Omental fat pad (tissue), 4 donors: ENCODE measurements at places on chromosomes 2 and 18. TPM values are rescaled to one million over a fixed set of nuclear protein-coding genes. Genes with fewer than 3 reads are reported as not detected.

The FAM237A gene
- total RNA-seq: not detected

The MYO7B gene
- 1.3 TPM for total RNA-seq

The VRK2 gene
- 16.1 TPM for total RNA-seq

The CFC1 gene
- 0.50 TPM for total RNA-seq

The TPGS2 gene
- total RNA-seq: 66.6 TPM

The CEBPZOS gene
- 14.1 TPM for total RNA-seq

The ID2 gene
- 321 TPM for total RNA-seq

The KHK gene
- 1.6 TPM for total RNA-seq

The HOXD3 gene
- total RNA-seq: 15.8 TPM

The L3MBTL4 gene
- total RNA-seq: 14.8 TPM

The MYL1 gene
- not detected for total RNA-seq

The AQP12B gene
- total RNA-seq: not detected

The MEIS1 gene
- total RNA-seq: 51.5 TPM

The NETO1 gene
- 0.48 TPM for total RNA-seq

The POTEC gene
- not detected for total RNA-seq

The VWA3B gene
- 0.32 TPM for total RNA-seq

The SERPINB4 gene
- not detected for total RNA-seq

The LBH gene
- total RNA-seq: 20.6 TPM

The RRM2 gene
- total RNA-seq: 1.9 TPM

The ICOS gene
- 0.75 TPM for total RNA-seq

The PROKR1 gene
- 0.96 TPM for total RNA-seq

The RPL37A gene
- 1,362 TPM for total RNA-seq

The ACOXL gene
- total RNA-seq: 0.84 TPM

The SPP2 gene
- total RNA-seq: not detected

The EPAS1 gene
- total RNA-seq: 980 TPM

The OR6B2 gene
- not detected for total RNA-seq

The TUBB8B gene
- total RNA-seq: not detected

The GPR17 gene
- not detected for total RNA-seq

The RAB27B gene
- total RNA-seq: 1.8 TPM

The MEP1B gene
- not detected for total RNA-seq

The CD302 gene
- 79.6 TPM for total RNA-seq

The SCTR gene
- not detected for total RNA-seq

The BBS5 gene
- total RNA-seq: 6.3 TPM

The UGT1A9 gene
- total RNA-seq: not detected

The ROCK1 gene
- total RNA-seq: 50.2 TPM

The FN1 gene
- 220 TPM for total RNA-seq

The PFN4 gene
- total RNA-seq: not detected

The GULP1 gene
- total RNA-seq: 18.0 TPM

The EGR4 gene
- not detected for total RNA-seq

The GPBAR1 gene
- total RNA-seq: 74.2 TPM

The KLHL30 gene
- 1.6 TPM for total RNA-seq

The ST3GAL5 gene
- total RNA-seq: 50.0 TPM

The KIF1A gene
- total RNA-seq: not detected

The MC2R gene
- total RNA-seq: not detected

The DNER gene
- 12.2 TPM for total RNA-seq

The SSB gene
- total RNA-seq: 70.3 TPM

The CRACDL gene
- total RNA-seq: 9.4 TPM

The WDFY1 gene
- total RNA-seq: 44.7 TPM

The RAB6C gene
- 0.19 TPM for total RNA-seq

The G6PC2 gene
- not detected for total RNA-seq

The REG3G gene
- total RNA-seq: not detected

The FBXO41 gene
- 1.1 TPM for total RNA-seq

The ACADL gene
- 4.2 TPM for total RNA-seq

The INPP1 gene
- total RNA-seq: 22.5 TPM
